ENCODE measurements at places on chromosomes 5 and 9.

DNA sequence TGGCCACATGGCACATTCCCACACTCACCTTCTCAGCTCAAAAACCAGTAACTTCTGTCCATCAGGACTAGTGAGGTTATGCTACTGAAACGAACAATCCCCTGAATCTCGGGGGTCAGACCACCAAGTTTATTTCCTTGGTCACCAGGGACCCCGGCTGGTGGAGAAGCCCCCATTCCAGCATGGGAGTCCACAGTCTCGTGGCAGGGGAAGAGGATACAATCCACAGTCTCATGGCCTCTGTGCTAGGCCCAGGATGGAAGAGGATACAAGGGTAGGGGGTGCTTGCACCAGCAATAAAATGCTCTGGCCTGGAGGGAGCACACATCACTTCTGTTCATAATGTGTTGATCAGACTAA lies 7.4 kb upstream of the CARD19 start:
- peak; percentile 20 for DNase-seq

GRCh38 chr9:129124506-129125069 lies 13.4 kb downstream of the PTPA start:
- DNase-seq = no peak

- no peak for DNase-seq
These were observed 17.8 kb downstream of the SHC3 start for GRCh38 chr9:89160806-89161205.

DNA sequence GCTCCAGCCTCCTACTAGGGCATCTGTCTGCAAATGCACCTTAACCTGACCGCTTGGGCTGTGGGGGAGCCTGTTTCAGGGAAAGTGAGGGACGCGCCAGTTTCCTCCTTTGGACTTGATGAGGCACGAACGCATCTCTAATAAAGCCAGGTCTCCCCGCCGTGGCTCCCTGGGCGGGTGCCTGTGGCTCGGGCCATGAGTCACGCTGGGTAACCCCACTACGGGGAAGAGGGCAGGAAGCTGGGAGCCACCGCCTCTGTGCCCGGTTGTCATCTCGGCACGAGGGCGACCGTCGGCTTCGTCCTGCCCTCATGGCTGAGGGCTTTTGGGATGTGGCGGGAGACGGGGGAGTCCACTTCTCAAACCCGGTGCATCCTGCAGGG lies 12.1 kb downstream of the NOTCH1 start:
- no peak for DNase-seq
